Kidney glomerular epithelial cell (primary cell): ENCODE measurements at places on chromosomes 2 and 18.

DNA sequence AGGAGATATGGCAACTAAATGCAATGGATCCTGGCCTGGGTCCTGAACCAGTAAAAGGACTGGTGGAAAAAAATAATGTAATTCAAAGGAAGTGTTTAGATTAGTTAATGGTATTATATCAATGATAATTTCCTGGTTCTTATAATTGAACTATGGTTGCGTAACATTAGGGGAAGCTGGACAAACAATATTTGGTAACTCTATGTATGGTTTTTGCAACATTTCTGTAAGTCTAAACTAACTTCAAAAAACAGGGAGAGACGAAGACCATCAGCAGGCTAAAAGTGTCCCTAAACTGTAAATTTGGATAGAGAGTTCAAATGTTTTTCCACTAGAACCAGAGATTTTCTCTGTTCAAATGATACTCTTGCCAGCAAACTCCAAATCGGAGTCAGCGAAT lies 36.9 kb downstream of the KLF7 start:
- no peak for DNase-seq

- DNase-seq, result peak; percentile 70
These were observed at the start of gene MAP3K20 for GRCh38 chr2:173075781-173076580. Gene MAP3K20 (plus strand): TSS chr2:173075846. CDS start chr2:173091032, 15,186 bp downstream.

DNA sequence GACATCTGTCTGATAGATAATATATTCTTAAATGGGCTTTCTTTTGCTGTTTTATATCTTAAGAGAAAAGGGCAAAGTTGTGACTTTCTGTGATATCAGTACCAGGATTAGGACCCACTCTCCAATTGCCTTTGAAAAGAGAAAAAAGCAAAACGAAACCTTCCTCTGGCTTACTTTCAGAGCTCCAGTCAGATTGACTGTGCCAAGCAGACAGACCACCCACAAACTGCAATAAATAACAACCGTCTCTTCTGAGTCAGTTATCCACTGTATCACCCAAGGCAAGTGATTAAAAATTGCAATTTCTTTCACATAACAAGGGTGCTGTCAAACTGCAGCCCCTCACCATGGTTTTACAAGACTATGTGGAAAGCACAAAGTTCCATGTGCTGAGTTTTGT lies 230.5 kb upstream of the SETBP1 start:
- no peak for DNase-seq

DNA sequence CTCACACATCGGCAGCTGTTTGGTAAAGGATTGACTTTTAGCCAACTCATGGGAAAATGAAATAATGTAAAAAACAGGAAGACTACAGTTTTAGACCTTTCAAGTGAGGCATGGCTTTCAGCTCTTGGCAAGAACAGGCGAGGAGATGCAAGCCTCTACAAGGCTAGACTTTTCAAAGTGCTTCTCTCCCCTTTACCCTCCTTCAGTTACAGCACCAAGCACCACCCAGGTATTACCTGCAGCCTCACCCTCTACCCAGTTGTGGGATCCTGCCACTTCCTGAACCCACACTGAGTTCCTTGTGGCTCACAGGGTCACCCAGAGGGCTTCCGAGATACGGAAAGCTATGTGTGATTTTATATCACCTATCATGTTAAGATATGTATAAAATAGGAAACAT lies 14.7 kb downstream of the UGT1A10 start:
- DNase-seq, result no peak

GRCh38 chr2:44286884-44287638 lies 11.8 kb downstream of the SLC3A1 start:
- DNase-seq, result no peak

GRCh38 chr2:65067806-65068553 lies 11.8 kb downstream of the CEP68 start:
- DNase-seq, result no peak

GRCh38 chr2:133844214-133844892 lies 276.1 kb upstream of the NCKAP5 start:
- peak; percentile 82 for DNase-seq

DNA sequence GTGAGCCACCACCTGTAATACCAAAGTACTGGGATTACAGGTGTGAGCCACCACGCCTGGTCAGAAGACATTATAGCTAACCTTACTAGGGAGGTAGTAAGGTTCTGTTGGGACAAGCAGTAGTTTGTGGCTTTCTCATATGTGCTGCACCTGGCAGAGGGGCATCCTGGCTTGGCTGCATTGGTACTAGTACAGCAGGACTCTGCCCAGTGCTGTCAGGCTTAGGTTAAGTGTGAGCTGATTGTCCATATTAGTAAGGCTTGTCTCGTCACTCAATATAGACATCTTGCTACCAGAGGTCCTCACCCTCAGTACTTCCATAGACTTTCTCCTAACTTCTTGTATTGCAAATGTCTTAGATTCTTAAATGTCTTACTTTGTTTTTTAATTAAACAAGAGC lies 96.1 kb downstream of the ASAP2 start:
- DNase-seq, result no peak

DNA sequence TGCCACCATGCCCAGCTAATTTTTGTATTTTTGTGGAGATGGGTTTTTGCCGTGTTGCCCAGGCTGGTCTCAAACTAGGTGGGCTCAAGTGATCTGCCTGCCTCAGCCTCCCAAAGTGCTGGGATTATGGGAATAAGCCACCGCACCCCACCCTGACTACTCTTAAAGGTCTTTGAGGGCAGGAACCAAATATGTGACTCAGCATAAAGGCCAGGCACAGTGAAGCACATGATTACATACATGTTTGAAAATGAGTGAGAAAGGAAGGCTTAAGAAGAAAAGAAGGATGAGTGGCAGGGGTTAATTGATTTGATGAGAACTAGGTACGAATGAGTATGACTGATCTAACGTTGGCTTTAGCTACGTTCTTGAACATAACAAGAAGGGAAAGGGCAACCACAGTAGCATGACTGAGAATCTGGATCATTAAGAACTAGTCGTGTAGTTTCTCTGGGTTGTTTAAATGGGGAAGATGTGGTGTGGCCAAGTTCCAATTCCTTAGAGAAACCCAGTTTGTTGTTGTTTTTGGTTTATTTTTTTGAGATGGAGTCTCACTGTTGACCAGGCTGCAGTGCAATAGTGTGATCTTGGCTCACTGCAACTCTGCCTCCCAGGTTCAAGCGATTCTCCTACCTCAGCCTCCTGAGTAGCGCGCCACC lies 6.8 kb downstream of the RESP18 start:
- DNase-seq, result no peak

- DNase-seq, result no peak
These were observed 508.3 kb downstream of the TSN start for GRCh38 chr2:122263746-122264145.

DNA sequence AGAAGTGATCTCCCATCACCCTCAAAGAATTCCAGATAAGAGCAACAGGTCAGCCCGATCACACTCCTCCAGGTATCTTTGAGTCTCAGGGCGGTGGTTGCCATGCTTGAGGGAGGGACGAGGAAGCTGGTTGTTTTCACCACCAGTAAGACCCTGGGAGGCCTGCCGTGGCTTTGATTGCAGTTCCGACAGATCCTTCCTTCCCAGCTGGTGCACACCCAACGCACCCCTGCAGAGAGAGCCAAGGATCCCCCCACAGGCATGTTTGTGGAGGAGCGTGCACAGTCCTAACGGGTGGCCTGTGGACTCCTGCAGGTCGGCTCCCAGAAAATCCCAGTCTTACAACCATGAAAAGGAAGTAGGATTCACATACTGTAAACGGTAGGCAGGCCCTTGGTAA lies 13.8 kb upstream of the ZNF236 start:
- no peak for DNase-seq

DNA sequence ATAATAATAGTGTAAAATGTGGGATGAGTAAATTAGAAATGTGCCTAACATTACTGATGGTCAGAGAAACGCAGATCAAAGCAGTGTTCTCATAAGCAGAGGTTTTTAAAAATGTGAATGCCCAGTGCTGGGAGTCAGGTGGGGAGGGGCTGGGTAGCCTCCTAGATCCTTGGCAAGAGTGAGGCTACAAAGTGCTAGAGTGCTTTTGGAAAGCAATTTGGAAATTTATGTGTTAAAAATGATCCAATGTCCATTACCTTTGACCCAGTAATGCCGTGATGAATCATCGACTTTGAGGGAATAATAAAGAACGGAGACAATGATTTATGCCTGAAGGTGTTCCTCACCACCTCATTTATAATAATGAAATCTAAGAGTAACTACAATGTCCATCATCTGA lies 44.9 kb upstream of the TWIST2 start:
- no peak for DNase-seq

DNA sequence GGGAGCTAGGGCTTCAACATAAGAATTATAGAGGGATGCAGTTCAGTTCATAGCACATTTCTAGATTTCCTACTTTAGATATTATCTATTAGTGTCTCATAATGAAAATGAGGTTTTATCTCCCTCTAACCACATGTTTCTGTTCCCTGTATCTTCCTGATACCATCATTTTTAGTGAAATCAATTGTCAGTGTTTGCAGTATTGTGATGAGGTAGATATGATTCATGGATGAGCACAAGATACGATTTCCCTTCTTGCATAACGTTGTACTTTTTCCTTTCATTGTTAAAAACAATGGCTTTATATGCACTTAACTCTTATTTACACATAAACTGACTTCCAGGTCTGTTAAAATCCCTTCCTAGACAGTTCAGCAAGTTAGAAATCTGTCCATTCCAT lies 211.4 kb downstream of the ZBTB7C start:
- DNase-seq, result no peak

DNA sequence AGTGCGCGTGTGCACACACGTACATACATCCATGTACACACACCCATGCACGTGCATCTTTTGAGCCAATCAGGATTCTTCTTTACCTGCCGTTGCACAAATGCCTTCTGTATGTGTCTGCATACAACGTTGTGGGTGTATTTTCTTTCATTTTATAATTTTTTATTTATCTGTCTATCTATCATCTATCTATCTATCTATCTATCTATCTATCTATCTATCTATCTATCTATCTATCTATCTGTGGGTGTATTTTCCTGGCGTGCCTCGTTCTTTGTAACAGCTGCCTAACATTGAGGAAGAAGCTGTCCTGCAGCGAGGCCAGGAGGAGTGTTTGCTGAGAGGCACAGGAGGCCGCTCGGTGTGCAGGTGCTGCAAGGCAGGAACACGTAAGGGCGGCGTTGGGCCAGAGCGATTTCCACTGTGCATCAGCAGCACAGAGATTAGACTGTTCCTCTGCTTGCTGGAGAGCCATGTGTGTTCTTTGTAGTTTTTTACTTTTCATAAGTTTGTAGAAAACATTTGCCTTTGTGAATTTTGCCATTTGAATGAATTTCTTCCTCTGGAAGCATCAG lies 84.4 kb downstream of the DGKD start:
- no peak for DNase-seq

DNA sequence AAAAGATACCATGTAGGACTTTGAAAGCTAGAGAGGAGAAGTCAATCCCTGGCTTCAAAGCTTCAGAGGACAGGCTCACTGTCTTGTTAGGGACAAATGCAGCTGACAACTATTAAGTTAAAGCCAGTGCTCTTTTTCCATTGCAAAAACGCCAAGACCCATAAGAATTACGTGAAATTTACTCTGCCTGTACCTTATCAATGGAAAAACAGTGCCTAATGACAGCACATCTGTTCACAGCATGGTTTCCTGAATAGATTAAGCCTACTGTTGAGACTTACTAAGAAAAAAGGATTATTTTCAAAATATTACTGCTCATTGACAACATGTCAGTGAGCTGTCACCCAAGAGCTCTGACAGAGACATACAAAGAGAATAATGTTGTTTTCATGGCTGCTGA lies 52.9 kb downstream of the ANKRD12 start:
- no peak for DNase-seq

DNA sequence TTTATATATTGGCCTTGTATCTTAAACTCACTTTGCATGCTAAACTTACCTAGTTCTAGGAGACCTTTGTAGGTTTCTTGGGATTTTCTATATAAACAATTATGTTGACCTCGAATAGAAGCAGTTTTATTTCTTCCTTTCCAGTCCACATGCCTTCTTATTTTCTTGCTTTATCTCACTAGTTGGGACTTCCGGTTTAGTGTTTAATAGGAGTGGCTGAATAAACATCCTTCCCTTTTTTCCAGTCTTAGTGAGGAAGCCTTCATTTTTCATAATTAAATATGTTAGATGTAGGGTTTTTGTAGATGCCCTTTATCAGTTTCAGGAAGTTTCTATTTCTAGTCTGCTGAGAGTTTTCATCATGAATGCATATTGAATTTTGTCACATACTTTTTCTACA lies 347.3 kb upstream of the HNRNPA3 start:
- DNase-seq, result no peak

DNA sequence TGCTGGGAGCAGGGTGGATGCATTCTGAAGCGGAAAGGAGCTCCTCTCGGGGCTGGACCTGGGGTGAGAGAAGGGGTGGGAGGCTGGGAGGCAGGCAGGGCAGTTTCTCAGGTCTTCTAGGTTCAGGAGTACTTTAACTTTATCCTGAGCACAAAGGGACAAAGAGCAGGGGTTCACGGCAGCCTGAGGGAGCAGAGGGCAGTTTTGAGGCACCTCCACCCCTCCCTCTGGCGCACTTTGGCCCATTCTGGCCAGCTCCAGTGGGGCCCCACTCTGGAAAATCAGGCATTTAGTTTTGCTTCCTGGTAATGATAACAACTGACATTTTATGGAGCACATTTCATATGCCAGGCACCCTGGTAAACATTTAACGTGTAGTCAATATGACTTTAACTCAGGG lies 14.3 kb downstream of the B3GNT7 start:
- DNase-seq, result no peak

- no peak for DNase-seq
These were observed 479.5 kb downstream of the TNS1 start for GRCh38 chr2:217523286-217523685.

DNA sequence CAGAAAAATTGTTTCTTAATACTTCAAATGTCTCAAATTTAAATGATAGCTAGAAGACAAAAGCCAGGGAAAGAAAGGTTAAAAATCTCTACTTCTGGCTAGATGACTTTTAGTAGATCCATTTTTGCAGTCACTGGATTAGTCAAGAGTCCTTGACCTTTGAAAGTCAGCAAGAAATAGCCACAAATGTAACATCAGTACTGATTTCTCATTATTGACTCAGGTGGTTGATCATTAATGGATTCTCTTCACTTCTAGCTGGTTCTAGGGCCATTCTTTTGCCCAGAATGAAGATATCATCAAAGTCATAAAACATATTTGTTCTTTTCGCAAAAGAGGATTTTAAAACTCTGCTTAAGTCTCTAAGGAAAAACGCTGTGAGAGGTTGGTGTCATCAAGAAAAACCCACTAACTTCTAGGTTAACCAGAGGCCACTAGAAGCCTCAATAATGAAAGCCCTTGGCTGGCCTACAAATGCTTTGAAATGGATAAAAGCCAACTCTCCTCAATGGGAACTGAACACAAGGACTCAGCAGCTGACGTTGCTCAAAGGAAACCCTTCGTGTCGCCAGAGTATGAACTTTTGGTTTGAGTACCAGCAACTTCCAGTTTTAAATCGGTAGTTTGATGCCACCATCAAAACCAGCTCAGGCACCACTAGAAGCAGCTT lies 66.3 kb downstream of the IRS1 start:
- no peak for DNase-seq

- DNase-seq, result no peak
These were observed 2.2 kb downstream of the RALBP1 start for GRCh38 chr18:9477509-9477908.
